NCI-H2081 treated with DMSO at 0.1 percent for 48 hours (cell line): ENCODE measurements at places on chromosomes 5 and 9.

GRCh38 chr5:78490709-78491485 lies 130.5 kb downstream of the SCAMP1 start:
- DNase-seq: no peak

DNA sequence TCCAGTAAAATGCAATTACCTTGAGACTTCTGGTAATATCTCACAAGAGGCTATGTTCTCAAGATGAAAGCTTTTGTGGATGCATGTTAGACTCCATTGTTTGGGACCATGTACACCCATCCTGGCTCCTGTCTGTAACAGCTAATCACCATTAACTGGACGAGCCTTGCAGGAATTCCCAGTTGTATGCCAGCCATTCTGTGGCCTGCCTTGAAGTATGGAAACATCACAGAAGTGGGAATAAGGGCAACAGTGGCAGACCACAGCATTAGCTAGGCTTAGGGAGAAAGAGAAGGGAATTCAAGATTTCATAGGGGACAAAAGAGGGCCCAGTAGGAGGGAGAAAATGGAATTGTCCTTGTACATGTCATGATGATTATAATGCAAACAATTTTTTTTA lies 79.0 kb downstream of the RORB start:
- DNase-seq: no peak

- DNase-seq: no peak
Measured at GRCh38 chr9:12875191-12875590, 100.4 kb downstream of the LURAP1L start.

DNA sequence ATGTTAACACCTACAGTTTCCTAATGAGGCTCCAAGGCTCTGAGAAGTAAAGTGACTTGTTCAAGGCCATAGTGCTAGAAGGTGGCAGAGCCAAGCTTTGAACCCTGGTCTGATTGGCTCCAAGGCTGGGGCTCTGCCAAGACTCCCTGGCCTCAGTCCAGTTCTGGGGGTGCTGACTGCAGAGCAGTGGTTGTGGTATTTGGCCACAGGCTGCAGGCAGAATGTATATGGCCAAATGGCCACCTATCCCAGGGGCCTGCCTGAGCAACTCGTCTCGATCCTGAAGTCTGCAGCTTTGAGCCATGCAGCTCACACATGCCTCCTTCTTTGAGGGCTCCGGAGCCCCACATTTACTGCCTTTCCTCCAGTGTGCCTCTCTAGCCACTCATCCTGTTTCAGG lies 9.7 kb upstream of the NEK6 start:
- DNase-seq: no peak

GRCh38 chr5:61746831-61747575 lies 414.9 kb downstream of the ZSWIM6 start:
- no peak for DNase-seq

- DNase-seq: no peak
Measured at GRCh38 chr9:86684148-86684547, 263.2 kb downstream of the GAS1 start.

DNA sequence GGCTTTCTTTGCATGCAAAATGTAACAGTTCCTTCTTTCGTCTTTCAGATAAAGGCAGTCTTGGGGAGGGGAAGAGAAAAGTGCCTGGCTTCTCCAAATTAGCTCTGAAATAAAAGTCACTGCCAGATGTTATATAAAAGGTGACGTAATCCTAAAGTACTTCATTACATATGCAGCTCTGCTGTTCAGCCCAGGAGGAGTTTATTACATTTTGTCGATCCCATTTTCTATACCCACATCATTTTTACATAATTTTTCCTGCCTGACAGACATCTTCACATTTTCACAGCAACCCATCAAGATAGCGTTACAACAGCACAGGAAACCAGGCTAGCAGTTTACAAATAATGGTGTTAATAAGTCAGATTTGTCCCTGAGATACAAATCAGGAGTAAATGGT lies 86.7 kb upstream of the SLC30A5 start:
- no peak for DNase-seq

- DNase-seq: no peak
Measured at GRCh38 chr5:31182136-31182535, 11.3 kb upstream of the CDH6 start.

GRCh38 chr5:73506459-73506955 lies 8.3 kb downstream of the BTF3 start:
- DNase-seq: no peak

DNA sequence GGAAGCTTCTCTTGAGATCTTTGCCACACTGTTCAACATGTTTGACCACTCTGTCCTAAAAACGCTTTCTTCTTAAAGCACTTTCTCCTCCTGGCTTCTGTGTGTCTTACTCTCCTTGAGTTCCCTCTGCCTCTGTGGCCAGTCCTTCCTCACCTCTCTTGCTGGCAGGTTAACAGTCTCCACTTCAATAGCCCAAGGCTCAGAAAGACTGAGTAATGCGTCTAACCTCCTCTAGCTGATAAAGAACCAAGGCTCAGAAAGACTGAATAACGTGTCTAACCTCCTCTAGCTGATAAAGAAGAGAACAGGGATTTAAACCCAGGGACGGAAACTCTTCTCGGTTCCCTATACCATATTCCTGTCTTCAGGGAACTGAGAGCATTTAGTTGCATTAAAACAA lies 205.2 kb downstream of the AOPEP start:
- DNase-seq: no peak

- DNase-seq: no peak
Measured at GRCh38 chr9:120643061-120643460, 63.1 kb upstream of the CDK5RAP2 start.

DNA sequence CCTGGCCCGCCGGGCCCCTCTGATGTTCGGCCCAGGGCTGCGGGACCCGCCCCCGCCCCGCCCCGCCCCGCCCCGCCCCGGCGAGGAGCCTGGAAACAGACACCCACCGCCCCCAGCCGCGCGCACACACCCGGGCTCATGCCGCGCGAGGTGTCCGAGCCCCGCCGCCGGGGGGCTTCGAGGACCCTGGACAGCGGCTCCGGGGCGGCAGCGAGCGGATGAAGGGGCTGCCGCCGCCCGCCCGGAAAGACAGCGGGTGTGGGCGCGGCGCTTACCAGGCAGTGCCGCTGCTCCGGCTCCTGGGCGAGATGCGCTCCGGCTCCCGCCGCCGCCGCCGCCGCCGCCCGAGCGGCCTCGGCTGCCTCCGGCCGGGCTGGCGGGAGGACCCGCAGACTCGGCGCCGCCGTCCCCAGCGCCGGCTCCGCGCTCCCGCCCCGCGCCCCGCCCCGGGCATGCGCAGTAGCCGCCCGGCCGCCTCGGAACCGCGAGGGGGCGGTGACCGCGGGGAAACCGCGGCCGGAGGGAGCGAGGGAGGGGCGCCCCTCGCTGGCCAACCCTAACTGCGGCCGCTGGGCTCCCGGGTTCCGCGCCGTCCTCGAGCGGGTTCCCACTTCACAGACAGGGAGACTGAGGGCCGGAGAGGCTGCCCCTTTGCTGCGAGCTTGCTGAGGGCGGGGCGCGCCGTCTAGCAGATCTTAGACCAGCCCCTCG lies at the start of gene GPRIN1:
TSS of gene GPRIN1 (minus strand) at position 433 of the 711 bp plus-strand sequence. CDS start 10,322 bp downstream, outside the sequence.
- DNase-seq: no peak

DNA sequence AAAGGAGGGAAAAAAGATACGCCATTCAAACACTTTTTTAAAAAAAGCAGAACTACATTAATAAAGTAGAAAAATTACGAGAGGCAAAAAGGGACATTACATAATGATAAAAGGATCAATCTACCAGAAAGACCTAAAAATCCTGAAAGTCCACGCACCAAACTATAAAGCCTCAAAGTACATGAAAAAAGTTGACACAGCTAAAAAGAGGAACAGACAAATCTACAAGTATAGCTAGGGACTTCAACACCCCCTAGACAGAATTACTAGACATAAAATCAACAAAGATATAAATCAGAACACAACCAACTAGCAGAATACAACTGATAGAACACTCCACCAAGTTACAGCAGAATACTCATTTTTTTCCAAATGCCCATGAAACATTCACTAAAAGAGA lies 11.1 kb downstream of the CAMSAP1 start:
- DNase-seq: no peak

DNA sequence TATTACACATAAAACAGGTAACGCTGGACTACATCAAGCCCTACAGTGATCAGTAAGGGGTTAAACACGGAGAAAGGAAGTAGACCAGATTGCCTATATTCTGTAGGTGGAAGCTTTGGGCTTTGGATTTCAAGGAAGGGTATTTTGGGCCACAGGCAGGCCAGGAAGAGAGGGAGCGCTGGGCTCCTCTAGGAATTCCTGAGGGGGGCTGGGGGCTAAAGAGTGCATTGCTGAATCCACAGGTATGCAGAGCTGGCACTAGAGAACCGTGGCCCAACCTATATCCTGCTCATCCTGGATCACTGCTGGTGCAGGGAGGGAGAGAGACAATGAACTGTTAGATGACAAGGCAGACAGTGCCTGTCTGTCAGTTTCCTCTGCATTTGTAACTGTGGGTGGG lies 367.1 kb downstream of the CSNK1G3 start:
- DNase-seq: no peak

DNA sequence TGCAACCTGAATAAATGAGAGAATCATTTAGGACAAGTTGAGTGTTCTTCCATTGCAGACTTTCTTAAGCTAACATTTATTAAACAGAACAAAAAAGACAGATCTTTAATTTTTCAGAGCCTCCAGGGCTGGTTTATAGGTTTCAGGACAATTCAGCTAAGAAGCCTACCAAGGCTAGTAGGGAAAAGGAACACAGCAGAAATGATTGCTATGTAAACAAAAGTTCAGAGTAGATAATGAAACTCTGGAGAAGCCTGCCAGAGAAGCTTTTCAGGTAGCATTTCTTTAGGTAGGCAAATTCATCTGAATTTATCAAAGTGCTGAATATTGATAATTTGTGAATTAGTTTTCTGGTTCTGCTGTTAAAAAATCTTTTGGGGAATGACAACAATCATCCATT lies 264.2 kb downstream of the DEPDC1B start:
- DNase-seq: no peak

DNA sequence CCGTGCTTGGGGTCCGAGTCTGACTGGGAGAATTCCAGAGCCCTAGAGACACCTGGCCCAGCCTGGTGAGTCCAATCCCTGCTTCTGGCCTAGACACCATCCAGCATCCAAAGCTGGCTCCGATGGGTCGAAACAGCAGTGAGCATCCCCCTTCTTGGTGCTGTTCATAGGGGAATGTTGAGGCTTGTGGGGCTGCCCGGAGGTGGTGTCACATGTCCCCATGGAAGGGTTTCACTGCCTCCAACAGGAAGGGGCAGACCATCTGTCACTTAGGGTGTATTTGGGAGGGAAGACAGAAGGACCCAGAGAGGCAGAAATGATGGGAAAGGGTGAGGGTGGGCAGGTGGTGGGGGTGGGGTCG lies 13.9 kb downstream of the C9orf50 start:
- DNase-seq: no peak

GRCh38 chr5:124572971-124573370 lies 173.5 kb downstream of the ZNF608 start:
- DNase-seq: no peak

GRCh38 chr9:27427272-27427643 lies 96.8 kb upstream of the IFNK start:
- no peak for DNase-seq

DNA sequence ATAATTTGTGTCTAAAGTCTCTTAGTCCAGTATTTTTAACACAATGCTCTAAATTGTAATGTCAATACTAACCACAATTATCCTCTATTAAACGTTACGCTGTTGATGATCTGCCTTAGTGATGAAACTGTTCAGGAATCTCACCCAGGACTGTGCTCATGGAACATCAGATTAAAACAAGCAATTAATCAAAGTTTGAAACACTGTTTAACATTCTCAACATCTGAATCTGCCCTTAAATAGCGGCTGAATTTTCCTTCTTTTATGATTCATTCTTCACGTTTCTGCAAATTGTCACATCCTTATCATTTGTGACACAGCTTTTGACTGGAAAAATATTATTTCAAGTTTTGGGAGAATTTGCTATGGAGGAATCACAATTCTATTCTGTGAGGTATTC lies 113.8 kb downstream of the MARCHF11 start:
- DNase-seq: no peak

- no peak for DNase-seq
Measured at GRCh38 chr9:78297672-78297961, 692 bp downstream of the PSAT1 start.

DNA sequence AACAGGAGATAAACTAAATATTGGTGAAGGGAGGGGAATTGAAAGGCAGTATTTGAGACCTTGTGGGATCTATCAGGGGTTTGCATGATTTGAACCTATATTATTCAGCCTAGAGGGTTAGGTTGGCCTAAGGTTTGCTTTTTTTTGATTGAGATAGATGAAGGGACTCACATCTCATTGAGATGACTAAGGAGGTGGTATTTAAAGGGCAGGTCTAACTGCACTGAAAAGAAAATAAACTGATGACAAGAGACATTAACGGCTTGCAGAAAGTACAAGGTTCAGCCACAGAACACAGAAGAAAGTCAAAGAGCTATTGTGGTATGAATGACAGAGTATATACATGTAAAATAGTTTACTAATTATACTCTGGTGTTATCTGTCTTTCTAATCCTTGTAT lies 412.7 kb downstream of the CDH10 start:
- DNase-seq: no peak

DNA sequence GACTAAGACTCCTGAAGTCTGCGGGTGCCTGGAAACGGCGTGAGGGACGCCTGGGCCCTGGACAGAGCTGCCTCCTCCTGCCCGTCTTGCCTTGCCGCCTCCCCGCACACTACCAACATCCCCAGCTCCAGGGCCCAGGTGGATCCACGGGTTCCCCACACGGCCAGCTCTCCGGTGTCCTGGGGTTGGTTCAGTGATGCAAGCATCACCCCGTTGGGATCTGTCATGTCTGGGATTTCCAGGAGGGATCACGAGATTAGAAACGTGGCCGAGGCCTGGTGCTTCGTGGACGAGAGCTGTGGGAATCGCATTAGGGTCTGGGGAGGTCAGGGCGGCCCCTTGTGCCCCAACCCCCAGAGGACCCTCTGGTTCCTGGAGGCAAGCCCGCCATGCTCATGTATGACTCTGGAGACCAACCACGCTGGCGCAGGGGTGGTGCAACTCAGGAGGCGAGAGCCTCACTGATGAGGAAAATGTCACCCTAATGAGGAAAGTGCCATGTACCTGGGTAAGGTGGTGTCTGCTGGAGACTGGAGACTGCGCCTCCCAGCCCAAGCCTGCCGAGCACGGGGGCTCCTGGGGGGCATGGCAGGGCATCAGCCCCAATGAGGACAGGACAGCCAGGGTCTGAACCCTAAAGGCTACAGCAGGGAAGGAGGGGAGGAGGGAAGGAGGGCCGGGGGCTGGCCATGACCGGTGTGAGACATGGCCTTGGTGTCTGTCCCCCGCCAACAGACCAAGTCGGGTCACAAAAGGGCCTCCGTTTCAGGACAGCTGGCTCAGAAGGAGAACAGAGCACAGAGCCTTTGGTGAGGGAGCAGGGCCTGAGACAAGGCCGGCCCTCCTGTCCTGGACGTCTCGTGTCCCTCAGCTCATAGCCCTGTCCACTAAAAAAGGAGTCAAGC lies 31.9 kb upstream of the SLC6A19 start:
- DNase-seq: no peak

DNA sequence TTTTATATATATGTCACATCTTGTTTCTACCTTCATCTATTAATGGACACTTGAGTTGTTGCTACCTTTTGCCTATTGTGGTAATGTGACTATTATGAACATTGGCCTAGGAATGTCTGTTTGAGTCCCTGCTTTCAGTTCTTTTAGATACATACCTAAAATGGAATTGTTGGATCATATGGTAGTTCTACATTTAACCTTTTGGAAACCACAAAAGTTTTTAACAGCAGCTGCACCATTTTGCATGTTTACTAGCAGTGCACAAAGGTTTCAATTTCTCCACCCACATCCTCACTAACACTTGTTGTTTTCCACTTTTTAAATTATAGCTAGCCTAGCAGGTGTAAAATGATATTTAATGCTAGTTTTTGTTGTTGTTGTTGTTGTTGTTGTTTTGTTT lies 88.4 kb downstream of the GALNT10 start:
- DNase-seq: no peak
